CD8-positive, alpha-beta T cell (primary cell): ENCODE measurements at places on chromosomes 12 and 14.

GRCh38 chr12:42162193-42162592 is 17.5 kb upstream of the GXYLT1 start:
- DNase-seq: no peak

- no peak for DNase-seq
Observed at GRCh38 chr12:125203145-125203765, 138.0 kb downstream of the AACS start.

DNA sequence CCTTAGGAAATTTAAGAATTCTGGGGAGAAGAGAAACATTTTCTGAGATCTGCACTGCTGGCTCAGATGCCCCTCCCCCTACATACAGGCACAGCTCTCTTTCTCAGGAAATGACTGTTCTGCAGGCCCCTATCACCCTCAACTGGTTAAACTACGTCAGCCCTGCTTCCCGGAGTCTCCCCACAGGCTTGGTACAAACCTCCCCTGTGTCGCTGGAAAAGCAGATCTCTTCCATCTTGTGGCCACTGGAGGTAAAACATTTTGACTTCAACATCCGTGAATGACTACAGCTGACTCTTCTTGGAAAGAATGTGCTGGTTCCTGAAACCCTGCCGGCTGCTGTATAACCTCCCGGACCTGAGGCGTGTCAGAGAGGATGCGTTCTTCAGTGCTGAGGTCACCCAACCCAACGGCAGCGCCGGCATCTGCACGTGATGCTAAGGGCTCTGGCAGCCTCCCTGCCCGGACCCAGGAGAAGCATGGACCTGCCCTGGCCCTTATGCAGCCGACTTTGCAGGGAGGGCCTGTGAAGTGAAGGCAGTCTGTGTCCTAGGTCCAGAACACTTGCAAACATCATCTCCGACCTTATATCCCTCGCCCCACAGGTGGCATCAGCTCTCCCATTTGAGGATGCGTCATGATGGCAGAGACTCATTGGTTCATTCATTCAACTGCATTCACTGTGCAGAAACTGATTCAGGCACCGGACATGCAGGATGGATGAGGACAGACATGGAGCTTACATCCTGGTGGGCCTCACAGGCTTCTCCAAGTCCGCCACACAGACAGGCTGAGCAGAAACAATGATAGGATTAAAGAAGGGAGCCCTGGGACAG is 129.2 kb downstream of the GCH1 start:
- peak; percentile 52 for DNase-seq

DNA sequence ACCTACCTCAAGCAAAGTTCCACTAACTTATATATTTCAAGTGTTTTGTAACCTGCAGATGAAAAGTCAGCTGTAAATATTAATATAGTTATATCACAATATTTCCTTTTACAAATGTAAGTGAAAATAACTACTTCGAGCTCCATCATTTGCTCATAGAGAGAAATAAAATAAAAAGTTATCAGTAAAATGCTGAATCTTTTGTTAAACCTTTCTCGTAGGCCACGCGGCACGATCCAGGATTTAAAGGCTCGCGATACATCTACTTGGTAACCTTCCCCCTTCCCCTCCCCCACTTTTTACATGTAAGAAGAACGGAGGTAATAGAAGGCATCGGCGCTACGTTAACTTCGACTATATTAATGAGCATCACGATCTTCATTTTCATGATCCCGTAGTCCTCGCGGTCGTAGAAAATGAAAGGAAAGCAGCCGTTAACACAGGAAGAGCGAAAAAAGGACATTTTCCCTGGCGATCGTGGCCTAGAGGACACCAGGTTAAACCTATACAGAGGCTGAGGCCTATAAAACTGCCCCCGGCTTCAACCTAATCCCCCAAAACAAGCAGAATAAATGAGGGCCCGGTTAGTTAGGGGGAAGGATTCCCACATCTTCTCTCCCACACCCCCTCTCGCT is 508 bp downstream of the HNRNPC start:
- peak; percentile 74 for DNase-seq

DNA sequence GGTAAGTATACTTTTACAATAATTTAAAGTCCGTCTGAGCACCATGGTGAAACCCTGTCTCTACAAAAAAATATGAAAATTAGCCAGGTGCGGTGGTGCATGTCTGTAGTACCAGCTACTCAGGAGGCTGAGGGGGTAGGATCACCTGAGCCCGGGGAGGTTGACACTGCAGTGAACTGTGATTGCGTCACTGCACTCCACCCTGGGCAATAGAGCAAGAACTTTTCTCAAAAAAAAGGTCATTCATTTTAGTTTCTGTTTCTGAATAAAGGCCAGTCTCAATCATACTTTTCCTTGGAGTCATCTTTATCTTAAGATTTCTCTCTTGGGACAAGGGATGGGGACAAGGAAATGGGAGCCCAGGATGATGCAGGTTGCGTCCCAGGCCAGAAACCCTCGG is 12.9 kb downstream of the ANKRD13A start:
- DNase-seq: no peak

GRCh38 chr14:34498684-34499412 is 36.8 kb upstream of the SPTSSA start:
- DNase-seq: peak; percentile 9

DNA sequence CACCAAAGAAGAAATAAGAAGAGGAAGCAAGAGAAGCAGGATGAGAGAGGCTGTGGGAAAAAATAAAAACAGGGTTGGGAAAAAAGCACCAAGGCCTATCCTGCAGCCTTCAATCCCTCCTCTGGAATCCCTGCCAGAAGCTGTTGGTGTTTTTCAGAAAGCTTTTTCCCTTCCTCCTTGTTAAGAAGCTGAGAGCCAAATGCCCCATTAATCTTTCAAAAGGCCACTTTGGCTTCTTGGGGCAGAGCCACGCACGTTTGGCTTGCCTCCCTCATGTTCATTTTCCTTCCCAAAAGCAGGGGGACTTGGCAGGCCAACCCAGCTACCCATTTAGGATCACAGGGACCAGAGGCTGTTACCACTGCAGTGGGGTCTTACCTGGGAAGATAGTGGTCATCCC is 365.3 kb downstream of the NUAK1 start:
- DNase-seq: no peak

GRCh38 chr14:81890020-81890419 is 356.4 kb upstream of the SEL1L start:
- DNase-seq: no peak

- no peak for DNase-seq
Observed at GRCh38 chr12:70074510-70074909, 168.7 kb upstream of the CNOT2 start.

DNA sequence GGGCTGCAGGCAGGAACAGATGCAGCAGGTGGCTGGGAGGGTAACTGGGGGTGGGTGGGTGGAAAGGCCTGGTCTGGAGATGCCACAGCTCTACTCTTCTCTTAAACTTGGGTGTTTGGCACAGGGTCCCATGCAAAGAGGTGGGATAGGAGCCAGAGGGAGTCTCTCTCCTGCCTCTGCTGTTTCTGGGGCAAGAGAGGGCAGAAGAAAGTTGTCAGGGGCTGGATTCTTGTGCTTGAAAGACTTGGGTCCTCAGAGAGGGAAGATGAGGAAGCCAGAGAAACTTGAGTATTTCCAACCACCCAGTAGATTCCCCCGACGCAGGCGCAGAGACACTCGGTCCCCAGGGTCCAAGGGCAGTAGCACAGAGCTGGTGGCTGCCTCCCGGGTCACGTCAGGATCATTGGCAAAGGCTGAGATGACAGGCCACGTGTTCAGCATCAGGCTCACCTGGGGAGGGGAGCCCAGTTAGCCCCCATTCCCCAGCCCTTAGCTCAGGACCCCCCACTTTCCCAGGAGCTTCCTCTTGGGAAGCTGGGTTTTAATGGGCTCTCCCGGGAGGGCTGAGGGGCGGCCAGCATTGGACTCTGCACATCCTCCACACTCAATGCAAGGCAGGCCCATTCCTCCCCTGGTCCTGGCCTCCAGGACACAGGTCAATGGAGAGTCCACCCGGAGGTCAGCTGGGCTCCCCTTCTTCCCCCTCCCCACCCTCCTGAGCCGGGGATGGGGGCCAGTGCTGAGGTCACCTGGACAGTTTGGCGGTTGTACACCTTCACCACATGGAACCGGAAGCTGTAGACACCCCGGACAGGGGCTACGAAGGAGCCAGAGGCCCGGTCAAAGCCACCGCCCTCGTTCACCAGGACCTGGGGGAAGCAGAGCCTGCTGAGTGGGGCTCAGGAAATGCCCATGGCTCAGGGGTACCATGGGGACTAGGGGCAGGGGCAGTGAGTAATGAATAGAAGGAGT is 1.6 kb downstream of the CBLN3 start:
- no peak for DNase-seq
